ENCODE measurements at places on chromosomes 13 and 19.

DNA sequence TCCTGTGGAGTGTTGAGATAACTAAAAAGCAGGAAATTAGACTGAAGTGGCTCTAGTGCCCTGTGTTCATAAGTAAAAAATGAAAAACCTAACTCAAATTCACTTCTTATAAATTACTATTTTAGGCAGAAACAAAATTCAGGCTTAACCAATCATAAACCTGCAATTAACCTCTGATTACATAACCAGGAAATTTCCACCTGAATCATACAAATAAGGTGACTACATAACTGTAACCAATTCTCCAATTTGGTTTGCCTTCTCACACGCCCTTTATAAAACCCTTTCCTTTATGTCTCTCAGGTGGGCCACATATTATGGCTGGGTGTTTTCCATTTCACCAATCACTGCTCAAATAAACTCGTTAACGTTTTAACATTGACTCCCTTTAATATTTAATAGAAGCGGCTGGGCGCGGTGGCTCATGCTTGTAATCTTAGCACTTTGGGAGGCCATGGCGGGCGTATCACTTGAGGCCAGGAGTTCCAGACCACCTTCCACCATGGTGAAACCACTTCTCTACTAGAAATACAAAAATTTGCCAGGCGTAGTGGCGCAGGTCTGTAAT lies 22.9 kb upstream of the ZNF724 start:
- DNase-seq, result peak; percentile 24

DNA sequence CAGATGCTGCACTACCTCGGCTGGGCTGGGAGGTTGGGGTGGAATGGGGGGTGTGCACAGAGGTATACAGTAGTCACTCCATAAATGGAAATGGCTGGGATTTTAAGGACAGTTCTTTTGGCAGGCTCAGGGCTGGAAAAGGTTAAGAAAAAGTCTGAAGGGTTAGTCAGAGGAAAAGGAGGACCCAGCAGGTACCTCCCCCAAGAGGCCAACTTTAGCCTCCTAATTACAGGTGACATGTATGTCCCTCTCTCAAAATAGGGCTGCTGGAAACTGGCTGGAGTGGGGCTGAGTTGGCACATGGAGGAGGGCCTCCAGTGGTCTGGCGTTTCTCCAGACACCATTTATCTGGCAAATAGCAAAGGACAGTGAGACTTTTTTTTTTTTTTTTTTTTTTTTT lies 994 bp downstream of the CCDC194 start:
- DNase-seq, result no peak

DNA sequence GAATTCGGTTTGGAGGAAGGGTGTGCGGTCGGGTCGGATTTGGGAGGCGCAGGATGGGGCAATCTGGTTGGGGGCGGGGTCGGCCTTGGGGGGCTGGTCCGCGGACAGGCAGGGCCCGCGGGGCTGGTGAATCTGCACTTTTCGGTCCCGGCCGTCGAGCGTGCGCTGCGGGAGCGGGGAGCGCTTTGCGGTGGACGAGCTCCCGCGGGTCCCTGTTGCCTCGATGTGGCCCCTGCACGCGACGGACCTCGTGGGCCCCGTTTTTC lies 11.9 kb downstream of the PEAK3 start:
- DNase-seq, result no peak

GRCh38 chr13:45138282-45138681 lies 18.0 kb downstream of the GTF2F2 start:
- DNase-seq, result no peak

DNA sequence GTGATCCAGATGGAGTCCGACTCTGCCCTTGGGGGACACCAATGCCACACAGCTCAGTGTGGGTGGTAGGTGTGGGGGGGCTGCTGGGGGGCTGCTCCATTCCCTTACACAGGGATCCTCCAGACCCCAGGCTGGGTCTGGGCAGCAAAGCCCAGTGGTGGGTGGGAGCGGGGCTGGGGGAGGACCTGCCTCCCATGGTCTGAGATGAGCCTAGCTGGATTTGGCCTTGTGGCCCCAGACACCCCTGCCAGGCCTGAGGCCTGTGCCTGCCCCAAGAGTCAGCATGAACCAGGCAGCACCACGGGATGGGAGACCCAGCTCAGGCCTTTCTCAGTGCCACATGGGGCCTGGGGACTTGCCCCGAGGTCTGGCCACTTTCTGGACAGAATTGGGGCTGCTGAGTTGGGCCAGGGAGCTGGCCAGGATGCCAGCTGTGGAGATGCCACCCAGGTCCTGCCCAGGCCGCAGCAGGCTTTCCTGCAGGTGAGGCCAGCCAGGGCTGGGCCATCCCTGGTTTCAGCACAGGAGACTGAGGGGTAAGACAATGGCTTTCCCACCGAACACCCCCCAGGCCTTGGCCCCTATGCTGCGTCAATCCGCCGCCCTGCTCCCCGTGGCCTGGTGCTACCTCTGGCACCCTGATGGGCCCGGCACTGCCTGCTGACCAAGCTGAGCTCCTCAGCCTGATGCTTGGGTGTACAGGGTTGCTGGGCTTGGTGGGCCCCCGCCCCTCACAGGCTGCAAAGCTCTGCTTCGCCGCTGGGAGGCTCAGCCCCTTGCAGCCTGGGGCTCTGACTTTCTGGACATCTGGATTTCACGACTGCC lies 24.2 kb downstream of the CEBPG start:
- no peak for DNase-seq

- DNase-seq, result no peak
Measured at GRCh38 chr19:29690842-29691241, 24.2 kb downstream of the C19orf12 start.

- DNase-seq, result no peak
Measured at GRCh38 chr19:55146705-55147273, 2.2 kb downstream of the TNNT1 start.

- DNase-seq, result no peak
Measured at GRCh38 chr13:113443991-113444390, 9.3 kb downstream of the ADPRHL1 start.

DNA sequence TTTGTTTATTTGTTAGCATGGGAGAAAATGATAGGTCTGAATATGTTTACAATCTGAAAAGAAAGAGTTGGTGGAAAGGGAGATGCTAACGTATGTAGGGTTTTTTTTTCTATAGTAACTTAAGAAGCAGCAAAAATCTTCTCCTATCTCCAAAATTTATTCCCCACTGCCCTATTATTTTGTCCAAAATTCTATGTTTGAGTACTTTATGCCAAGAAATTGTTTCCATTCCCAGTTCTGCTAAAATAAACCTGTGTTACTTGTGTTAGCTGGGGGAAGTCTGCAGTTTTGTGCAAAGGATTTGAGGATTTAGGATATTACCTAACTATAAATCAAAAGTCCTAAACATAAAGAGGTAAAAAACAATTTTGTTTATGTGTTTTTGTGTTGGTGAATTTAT lies 2770.4 kb upstream of the PCDH20 start:
- no peak for DNase-seq

DNA sequence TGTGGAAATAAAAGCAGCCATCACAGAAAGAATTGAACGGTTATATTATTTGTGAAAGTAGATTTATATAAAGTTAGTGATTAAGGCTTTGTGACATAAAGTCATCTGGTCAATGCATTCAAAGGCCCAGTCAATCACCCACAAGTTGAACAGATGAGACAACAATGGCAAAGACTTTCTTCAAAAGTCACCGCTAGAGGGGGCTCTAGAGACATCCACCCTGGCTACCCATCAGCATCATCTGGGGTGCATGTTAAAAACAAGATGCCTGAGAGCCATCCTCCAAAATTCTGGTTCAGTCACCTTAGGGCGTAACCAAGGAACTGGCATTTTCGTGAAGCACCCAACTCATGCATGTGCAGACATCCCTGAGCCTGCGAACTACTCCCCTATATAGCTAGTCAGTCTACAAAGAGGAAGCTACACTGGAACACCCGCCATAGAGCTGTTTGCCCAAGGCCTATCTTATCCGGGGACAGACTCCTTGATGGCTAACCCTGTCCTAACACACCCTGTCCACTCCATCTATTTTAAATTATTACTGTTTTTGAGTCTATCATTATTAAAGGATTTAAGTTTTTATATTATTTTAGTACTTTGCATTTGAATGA lies 970.5 kb downstream of the UQCRFS1 start:
- DNase-seq, result no peak

GRCh38 chr19:2711172-2711874 lies 8.8 kb upstream of the GNG7 start:
- DNase-seq, result no peak

DNA sequence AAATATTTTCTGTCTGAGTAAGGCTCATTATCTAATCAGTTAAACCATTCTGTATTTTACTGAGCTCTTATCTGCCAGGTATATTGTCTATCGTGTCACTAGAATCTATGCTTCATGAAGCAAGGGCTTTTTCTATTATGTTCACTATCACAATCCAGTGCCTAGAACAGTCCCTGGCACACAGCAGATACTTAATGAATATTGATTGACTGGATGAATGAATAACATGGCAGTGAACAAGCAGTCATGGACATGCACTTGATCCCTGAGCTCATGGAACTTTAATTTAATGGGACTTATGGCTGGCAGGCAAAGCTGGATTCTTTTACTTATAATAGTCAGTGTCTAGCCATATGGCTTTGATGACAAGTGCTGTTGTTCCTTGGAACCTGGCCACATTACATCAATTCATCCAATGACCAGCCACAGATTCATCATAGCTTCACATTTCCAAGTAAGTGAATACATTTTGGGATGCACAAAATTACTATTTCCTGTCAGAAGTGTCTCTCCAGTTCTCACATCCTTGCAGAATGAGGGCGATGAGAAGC lies 214.8 kb downstream of the COG6 start:
- DNase-seq, result no peak

- no peak for DNase-seq
Measured at GRCh38 chr13:31022928-31023530, 90.6 kb downstream of the TEX26 start.

- no peak for DNase-seq
Measured at GRCh38 chr13:44273991-44274770, 99.4 kb upstream of the SERP2 start.

DNA sequence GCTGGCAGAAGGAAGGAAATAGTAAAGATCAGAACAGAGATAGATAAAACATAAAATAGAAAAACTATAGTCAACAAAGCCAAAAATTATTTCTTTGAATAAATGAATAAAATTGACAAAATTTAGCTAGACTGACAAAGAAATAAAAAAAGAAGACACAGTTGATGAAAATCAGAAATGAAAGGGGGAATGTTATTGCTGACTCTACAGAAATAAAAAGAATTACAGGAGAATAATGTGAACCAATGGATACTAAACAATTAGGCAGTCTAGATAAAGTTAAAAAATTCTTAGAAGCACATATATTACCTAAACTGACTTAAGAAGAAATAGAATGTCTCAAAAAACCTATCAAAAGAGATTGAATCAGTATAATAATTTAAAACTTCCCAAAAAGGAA lies 933.8 kb downstream of the PCDH9 start:
- no peak for DNase-seq

- DNase-seq, result no peak
Measured at GRCh38 chr13:47539317-47539716, 461.8 kb downstream of the SUCLA2 start.

- no peak for DNase-seq
Measured at GRCh38 chr13:72651144-72651543, 76.3 kb downstream of the MZT1 start.

GRCh38 chr19:8209462-8210378 lies 550 bp downstream of the CERS4 start:
- no peak for DNase-seq

GRCh38 chr13:85313761-85314503 lies 485.3 kb downstream of the SLITRK6 start:
- no peak for DNase-seq

DNA sequence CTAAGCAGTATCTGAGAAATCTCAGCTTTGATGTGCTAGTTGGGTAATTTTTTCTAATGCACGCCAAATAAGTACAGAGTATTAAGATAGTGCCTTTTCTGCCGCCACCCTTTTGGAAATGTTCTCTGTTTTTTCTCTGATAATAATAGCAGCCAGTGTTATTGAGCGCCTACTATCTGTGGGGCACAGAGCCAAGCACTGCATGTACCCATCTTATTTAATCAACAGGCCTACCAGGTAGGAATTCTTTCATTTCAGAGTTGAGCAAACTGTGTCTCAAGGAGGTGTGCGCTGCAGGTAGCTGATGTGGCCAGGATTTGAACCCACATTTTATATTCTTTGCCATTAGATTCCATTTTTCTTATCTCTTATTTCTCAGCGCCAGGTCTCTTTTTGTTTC lies 1.4 kb downstream of the EPN1 start:
- no peak for DNase-seq

DNA sequence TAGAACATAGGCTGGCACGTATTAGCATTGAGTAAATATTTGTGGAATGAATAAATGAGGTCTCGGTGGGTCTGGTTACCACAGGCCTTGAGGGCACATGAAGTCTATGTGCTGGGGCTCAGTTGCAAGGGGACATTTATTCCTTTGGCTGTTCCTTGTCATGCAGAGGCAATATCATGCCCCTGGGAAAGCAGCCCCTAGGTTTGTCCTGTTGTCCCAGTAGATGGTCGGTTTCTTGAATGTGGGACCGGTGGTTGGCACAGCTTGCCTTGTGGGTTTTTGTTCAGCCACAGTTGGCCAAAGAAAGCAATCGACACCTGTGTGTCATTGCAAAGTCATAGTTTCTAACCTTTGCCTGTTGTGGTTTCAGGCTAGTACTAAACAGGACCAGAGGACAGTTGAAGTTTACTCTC lies 24.7 kb upstream of the GPR183 start:
- DNase-seq, result no peak

GRCh38 chr13:79108914-79109643 lies 297.0 kb downstream of the RBM26 start:
- no peak for DNase-seq

DNA sequence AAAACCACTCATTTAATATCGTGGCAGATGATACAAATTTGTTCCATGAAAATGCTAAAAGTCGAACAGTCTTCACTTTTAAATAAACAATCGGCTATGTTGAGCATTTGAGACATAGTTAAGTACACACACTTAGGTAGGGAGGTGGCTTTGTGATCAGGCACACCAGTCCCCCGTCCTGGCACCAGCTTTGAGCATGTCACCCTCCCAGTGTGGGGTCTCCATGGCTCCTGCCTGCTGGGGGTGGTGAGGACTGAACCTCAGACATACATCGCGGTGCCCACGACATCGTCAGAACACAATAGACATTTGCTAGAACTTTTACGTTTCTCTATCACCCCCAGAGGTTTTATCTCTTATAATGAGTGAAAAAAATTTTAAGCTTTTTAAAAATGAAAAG lies 62.0 kb downstream of the RFX2 start:
- DNase-seq, result no peak

- no peak for DNase-seq
Measured at GRCh38 chr19:49872245-49873128, 4.7 kb downstream of the AKT1S1 start.

DNA sequence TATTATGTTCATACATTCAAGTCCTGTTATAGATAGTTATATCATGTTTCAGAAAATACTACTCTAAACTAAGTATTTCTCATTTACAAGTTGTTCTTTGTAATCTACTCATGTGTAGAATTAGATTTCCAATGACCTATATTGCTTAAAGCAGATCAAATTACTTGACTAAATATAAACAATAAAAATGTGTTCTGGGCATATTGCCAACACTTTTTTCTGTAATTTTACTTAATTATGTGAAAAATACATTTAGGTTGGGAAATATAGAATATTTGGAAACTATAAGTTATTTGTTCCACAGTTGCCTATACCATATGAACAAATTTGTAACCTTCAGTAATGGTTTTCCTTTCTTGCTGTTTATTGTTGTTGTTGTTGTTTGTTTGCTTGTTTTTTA lies 275.2 kb upstream of the PCDH9 start:
- no peak for DNase-seq
